ENCODE measurements at places on chromosomes 7 and 10.

DNA sequence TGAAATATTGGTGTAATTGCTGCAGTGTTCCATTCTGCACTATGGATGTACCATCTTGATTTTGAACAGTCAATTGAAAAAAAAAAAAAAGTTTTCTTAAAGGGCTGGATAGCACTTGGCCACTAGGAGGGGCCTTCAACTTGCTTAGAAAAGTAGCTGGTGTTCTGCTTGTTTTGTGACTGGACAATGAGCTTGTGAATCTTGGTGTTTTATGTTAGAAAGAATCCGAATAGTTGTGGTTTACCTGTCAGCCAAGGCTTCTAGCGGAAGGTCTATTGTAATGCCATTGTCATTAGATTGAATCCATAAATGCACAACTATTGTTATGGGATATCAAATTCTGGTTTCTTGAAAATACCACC, 77.1 kb downstream of the BMPER start:
- no peak for DNase-seq

- DNase-seq: no peak
Measured at GRCh38 chr10:102619281-102619981, 24.8 kb upstream of the TRIM8 start.

- DNase-seq: no peak
Measured at GRCh38 chr7:125857606-125858005, 928.0 kb upstream of the POT1 start.

GRCh38 chr7:34067005-34067778, 161.9 kb downstream of the BMPER start:
- no peak for DNase-seq

DNA sequence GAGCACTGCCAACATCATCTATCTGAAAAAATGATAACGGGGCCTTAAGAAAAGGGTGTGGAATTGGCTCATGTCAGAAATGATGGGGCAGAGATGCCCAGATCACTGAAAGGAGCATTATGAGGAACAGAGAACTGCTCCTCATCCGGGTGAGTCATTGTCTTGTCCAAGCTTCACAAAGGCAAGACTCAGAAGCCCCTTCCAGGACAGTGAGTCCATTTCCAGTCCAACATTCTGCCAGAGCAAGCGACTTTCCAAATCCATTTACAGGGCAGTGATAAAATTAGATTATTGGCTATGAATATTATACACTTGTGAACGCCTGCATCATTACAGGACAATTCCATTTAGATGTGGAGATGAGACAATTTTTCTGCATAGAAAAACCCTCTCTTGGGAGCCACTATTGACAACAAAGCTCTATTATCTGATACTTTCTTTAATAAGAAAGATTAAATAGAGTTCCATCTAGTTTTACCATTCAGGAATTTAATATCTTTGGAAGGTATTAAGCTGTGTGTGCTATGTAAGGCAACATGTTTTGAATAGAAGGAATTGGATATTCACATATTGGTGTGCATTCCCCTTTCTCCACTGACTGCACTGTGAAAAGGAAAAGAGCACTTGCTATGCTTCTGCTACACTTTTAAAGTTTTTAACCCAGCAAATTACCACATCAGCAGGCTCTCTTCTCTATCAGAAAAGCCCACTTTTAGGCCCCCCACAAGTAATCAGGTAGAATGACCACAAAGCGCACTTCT, 159.6 kb downstream of the NRP1 start:
- no peak for DNase-seq

DNA sequence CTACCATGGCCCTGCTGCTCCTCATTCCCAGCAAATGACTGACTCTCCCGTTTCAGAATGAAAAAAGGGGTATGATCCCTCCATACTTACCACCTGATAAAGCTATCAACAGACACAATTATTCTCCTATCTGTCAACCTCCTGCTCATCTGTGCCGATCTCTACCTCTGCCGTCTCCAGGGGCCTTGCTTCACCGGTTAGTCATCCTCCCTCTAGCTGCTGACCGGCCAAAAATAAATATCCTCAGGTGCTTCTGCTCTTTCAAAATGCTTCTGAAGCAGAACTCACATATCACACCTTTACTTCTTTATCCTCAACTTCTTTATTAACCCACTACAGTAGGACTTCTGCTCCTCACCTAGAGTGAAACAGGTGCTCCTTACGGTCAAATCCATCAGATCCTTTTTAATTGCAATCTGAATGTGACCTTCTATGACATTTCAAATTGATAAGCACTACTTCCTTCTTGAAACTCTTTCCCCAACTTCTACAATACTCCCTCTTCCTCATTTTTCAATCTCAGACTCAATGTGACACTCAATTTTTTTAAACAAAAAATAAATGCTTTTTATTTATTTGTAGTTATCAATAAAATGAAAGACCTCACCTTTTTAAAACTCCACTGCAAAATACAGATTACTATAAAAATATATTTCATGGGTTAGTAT, 63.2 kb downstream of the LMBR1 start:
- DNase-seq: no peak

DNA sequence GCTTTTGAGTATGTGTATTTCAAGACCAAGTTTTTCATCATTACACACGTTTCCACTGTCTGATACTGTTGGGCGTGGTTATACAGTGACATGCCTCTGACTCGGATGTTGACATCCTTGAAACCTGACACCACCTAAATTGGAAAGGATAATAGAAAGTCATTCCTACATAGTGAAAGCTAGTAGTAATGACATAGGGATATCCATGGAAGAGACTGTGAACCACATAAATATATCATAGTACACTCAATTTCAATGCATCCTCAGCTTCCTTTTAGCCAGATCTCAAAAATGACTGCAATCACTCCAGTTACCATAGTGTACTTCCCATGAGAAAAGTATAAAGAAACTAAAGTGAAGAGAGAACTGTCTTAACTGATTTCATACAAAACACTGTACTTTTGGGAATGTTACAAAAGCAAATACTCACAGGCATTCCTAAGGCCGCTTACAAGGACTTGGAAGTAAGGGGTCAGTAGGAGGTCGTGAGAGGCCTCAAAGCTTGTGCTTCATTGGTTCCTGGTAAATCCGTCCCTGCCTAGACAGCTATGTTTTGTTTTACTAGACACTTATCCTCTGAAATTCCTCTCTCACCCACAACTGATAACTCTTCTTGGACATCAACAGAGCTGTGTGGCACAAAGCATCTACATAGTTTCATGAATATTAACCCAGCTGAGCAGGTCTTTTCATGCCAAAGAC, 71.8 kb upstream of the VWDE start:
- DNase-seq: no peak

- no peak for DNase-seq
Measured at GRCh38 chr7:129655811-129656210, 44.3 kb downstream of the NRF1 start.

GRCh38 chr10:49647554-49647953, 31.9 kb upstream of the C10orf53 start:
- no peak for DNase-seq

DNA sequence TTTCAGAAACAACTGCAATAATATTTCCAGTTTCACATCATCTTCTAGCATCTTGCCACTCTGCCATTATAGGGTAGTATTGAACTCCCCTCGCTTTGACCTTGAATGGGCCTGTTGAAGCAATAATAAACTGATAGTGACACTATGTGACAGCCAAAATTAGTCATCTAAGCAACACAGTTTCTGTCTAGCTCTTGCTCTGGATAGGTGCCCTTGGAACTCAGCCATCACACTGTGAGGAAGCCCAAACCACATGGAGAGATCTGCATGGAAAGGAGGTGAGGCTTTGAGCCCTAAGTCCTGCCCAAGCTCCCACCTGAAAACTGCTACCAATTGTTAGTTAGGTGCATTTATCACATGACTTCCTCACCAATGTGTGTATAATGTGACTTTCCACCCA, 18.1 kb upstream of the KCND2 start:
- DNase-seq: no peak

DNA sequence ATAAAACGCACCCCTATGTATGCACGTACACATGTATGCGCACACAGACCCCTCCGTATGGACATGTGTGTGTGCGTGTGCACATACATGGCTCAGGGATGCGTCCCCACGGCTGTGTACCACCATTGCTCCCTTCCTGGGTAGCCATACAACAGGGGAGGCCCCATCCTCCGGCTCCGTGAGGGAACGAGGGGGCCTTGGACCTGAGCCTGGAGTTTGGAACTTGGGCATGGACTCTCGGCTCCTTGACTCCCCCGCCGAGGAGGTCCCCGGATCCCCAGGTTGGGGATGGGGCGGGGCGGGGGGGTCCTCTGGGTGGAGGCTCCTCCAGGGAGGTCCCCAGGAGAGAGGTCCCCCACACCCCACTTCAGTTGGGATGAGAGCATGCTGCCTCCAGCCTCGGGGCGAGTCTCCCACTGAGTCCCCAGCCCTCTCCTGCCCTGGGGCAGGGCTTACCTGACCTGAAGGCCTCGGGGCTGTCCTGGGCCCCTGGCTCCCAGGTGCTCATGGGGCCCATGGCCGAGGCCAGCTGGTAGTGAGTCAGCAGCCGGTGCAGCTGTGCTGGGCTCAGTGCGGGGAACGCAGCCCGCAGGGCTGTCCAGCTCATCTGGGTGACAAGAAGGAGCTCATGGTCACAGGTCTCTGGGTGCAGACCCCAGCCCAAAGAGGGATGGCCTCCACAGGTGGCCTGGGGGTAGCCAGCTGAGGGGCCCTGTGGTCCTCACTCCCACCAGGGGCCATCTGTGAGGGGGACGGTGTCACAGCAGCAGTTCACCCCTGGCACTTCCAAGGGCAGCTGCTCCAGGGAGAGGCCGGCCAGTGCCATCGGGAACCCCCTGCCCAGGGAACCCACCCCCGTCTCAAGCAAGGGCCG, 29.9 kb downstream of the AP5Z1 start:
- no peak for DNase-seq

DNA sequence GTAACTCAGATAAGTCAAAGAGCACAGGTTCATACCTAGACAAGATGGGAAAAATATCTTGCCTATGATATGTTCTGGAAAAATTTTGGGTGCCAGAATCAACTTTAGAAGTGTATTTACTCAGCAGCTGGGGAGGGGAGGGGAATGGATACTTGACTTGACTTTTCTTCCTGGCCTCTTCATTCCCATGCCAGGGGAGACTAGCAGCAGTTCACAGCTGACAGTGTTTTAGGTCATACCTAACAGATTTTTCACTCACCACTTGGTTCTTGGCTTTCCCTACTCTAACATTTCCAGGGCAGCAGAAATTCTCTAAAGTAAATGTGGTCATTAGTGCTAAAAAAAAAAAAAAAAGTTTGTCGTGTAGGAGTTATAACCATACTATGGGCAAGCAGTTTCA, 46.3 kb downstream of the TAS2R16 start:
- no peak for DNase-seq

DNA sequence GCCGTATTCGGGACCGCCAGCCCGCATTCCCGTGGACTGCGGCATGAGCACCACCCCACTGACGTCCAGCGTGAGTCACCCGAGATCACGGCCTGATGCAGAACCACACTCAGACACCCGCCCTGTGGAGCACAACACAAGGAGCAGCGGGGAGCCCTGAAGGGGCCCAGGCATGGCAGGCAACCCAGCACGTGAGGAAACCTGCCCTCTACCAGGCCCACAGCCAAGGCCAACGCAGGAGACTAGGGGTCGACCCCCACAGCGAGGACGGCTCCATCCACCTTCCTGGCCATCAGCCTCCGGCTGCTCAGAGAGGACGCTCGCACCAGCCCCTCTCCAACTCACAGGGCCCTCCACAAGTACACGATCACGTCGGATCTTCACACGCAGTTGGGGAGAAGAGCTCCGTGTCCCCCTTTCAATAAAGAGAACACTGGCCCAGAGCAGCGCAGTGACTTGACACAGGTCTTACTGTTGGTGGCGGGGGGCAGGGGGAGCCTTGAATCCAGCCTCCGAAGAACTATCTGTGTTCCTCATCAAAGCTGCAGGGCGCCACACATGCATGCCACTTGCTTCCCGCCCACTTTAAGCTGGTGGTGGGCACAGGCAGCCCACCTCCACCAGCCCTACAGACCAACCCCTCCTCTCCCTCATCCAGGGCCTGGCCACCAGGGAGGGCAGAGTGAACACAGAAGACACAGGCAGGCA, 22.0 kb downstream of the MAD1L1 start:
- DNase-seq: no peak

GRCh38 chr7:22477876-22478450, 22.0 kb downstream of the STEAP1B start:
- no peak for DNase-seq

DNA sequence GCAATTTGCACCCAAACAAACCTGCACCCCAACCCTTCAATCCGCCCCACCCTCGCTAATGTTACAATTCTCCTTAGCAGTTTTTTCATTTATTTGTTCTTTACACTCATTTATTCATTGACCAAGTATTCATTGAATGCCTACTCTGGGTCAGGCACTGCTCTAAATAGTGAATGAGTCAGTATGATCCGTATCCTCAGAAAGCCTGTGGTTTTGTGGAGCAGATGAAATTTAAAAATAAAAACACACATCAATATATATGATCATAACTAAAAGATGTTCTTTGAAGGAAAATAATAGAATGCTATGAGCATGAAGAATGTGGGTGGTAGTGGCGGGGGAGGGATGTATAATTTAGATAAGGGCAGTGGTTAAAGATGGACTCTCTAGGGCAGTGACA, 13.3 kb downstream of the IFIT5 start:
- no peak for DNase-seq

DNA sequence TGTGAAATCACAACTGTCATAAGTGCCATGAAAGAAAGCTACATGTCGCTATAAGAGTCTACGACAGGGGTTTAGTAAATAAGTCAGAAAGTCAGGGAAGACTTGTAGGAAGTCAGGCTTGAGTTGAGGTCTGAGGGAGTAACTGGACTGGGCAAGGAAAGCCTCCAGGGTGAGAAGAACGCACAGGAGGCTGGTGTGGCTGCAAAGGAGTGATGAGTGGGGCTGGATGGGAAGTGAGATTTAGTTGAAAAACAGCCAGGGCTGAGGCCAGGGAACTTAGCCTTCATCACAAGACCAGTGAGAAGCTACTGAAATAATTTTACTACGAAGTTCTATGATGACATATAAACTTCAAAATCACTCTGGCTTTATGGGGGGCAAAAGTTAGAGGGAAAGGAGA, 763.7 kb upstream of the PHF14 start:
- DNase-seq: no peak

- DNase-seq: no peak
Measured at GRCh38 chr7:100856871-100857282, 4.4 kb downstream of the SLC12A9 start.

DNA sequence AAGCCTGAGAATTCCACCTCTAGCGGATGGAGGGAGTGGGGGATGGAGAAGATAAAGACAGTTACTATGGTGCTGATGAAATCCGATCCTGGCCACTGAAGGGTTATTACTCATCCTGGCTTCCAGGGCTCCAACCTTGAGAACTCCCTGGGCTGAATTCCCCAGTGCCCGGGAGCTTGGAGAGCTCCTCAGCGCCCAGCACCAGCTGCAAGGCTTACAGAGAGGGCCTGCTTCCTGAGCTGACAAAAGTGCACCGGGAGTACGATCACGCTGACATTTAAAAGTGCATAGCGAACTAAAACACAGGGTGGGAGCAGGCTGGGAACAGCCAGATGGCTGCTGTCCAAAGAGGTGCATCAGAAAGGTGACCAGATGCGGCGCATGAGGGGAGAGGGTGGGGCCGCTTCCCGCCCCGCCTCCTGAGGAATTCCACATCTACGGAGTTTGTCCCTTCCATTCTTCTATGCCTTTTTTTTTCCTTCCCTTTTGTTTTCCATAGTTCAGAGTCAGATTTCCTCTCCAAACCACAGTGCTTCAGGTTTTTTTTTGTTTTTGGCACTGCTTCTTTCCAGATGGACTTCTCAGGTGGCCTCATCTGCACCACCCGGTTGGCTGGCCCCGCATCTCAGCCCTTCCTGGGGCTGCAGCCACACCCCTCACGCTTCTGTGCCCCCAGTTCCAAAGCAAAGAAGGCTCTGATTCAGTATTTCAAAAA, 62.4 kb upstream of the MKRN1 start:
- DNase-seq: peak; percentile 20
